Activated T-cell treated with anti-CD3 and anti-CD28 coated beads for 48 hours (primary cell): ENCODE measurements at places on chromosomes 16 and 17.
A peak's percentile ranks its signal among the peaks of the same experiment; 100 is the strongest.

DNA sequence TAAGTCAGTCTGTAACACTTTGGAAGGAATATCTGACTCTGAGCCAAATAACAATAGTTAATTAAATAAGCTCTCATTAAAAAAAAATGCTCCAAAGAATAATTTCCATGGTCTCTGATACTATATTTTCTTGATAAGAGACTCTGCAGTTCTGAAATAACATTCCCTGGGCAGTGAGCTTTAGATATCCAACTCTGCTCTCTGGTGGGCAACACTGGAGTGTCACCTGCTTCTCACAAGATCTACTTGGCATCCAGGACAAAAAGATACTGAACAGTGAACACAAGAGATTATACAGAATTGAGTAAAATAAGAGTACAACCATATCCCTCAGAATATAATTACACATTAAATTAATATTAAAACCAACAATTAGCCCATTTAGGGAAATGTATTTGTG, 13.7 kb downstream of the BLMH start:
- DNase-seq, result no peak

GRCh38 chr16:66950437-66950836, 10.6 kb upstream of the CES3 start:
- no peak for DNase-seq

DNA sequence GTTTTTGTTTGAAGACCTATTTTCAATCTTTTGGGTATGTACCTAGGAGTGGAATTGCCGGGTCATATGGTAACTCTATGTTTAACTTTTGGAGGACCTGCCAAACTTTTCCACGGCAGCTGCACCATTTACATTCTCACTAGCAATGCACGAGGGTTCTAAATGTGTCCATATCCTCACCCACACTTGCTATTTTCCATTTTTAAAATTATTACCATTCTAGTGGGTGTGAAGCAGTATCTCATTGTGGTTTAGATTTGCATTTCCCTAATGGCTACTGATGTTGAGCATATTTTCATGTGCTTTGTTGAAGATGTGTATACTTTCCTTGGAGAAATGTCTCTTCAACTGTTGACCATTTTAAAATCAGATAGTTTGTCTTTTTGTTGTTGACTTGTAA, 60.3 kb upstream of the HAPSTR1 start:
- no peak for DNase-seq

GRCh38 chr17:67434061-67434525, 57.0 kb downstream of the PITPNC1 start:
- no peak for DNase-seq

GRCh38 chr17:47085736-47086135, 103.4 kb downstream of the CDC27 start:
- no peak for DNase-seq

- DNase-seq, result no peak
These were observed 50.0 kb downstream of the VMP1 start for GRCh38 chr17:59757470-59757869.

DNA sequence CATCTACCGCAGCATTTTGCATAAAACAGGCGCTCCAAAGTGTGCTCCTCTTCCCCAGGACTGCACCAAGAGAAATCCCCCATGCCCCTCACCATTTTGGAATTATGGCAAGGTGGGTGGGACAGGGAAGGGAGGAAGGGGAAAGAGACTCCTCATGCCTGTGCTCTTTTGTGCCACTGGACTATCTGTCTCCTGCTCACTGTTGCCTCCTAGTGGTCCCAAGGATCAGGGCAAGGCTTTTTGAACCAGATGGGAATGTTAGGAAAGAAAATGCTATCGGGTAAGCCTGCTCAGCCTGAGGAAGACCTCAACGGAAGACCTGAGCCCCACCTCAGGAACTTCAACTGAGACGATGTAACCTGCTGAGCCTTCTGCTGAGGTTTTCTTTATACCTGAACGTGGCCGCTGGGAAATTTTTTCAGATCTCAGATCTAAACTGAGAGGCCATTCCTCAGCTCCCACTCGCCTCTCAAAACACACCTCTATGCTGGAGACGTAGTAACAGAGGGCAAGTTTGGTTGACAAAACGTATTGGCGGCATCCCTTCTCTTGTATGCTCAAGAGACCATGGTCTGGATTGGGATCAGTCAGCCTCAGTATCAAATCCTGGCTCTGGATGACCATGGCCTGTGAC, 58.3 kb downstream of the SPACA3 start:
- peak; percentile 8 for DNase-seq

DNA sequence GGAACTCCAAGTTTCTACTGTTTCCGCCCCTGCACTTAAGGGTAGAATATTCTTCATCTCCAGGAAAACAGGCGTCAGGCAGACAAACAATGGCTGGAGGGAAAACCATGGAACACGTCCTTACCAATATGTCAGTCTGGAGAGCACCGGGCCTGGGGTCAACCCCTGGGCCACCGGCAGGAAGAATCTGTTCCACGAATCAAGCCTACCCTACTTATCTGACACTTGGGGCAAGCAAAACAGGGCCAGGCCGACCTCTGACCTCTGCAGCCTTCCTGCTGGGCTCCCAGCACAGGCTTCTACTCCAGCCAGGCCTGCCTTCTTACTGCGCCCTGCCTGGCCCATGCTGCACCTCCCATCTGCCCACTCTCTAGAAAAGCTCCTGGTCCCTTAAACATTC, 10.1 kb downstream of the VAC14 start:
- DNase-seq, result no peak
